T-helper 22 cell (primary cell): ENCODE measurements at places on chromosomes 11 and 22.

DNA sequence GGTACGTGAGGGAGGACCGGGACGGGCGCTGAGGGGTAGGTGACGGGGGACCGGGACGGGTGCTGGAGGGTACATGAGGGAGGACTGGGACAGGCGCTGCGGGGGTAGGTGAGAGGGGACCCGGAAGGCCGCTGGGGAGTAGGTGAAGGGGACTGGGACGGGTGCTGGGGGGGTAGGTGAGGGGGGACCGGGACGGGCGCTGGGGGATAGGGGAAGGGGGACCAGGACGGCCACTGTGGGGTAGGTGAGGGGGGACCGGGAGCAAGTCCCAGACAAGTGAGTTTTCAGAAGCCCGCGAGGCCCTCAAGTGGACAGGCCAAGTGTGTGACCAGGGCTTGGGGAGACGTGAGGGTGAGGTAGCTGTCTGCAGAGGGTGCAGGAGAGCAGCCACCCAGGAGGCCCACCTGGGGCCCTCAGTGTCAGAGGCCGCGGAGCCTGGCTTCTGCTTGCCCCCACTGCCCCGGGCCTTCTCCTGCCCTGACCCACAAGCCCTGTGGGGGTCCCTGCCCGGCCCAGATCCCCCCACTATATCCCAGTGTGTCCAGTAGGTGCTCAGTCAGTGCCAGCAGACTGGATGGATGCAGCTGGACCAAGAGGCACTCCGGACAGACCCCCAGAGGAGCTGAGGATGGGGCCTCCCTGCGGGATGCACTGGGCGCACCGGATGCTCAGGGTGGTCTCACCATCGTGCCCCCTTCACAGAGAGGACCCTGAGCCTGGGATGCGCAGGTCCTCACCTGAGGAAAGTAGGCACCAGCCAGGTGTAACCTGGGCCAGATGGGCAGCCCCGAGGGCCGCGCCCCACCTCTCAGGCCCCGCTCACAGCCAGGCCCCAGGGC lies 44.2 kb upstream of the TH start:
- no peak for DNase-seq

- DNase-seq = no peak
These were observed 78.7 kb upstream of the CCND1 start for GRCh38 chr11:69562302-69562701.

GRCh38 chr11:130085671-130086290 lies 16.1 kb downstream of the APLP2 start:
- DNase-seq = no peak

DNA sequence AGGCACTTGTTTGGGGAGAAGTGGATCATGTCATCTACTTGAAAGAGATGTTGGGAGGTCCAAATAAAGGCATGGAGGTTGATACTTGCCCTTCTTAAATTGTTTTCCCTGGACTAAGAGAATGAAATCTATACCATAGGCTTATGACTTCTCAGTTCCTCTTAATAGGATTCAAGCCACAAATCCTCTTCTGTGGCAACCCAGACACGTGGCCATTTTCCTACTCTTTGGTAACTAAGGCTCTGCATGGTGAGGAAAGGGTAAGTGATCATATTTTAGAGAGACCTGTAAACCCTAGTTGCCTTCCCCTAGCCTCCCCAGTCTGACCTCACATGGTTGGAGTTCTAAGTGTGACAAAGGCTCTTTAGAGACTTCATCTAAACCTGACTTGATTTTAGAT lies 72.9 kb upstream of the CD44 start:
- no peak for DNase-seq

GRCh38 chr22:25997886-25998775 lies 171.1 kb upstream of the SEZ6L start:
- no peak for DNase-seq

GRCh38 chr11:59368238-59369022 lies 9.7 kb downstream of the OR5AN1 start:
- DNase-seq = no peak

- DNase-seq = no peak
These were observed 86.4 kb downstream of the PIWIL4 start for GRCh38 chr11:94653561-94653960.

DNA sequence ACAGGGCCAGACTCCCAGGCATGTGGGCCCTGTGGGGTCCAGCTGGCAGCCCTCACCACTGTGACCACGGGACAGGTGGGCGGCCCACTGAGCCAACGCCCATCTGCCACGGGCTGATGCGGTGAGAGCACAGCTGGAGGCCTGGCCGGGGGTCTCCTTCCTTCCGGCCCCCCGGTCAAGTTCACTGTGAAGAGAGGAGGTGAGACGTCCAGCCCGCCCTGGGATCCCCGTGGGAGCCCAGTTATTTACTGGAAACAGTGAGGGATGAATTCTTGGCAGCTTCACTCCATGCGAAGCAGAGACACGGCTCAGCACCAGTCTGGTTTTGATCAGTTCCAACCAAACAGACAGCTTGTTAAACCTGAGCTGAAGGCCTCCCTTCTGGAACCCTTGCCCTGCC lies 38.7 kb downstream of the WNT11 start:
- DNase-seq = no peak

DNA sequence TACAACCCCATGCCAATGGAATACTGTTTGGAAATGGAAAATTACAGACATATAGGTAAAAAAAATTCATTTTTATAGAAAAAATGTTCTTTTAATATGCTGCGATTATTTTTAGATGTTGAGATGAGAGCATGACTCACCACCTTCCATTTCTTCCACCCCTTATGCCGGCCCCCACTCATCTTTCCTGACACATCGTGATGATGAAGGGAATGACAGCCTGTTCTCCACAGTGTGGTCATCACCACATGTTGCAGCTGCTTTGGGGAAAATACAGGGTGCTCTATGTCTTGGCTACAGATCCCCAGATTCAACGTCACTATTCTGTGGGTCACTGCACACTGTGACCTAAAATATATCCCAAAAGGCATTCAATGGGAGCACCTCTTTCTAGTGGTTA lies 916.2 kb downstream of the METTL15 start:
- no peak for DNase-seq

DNA sequence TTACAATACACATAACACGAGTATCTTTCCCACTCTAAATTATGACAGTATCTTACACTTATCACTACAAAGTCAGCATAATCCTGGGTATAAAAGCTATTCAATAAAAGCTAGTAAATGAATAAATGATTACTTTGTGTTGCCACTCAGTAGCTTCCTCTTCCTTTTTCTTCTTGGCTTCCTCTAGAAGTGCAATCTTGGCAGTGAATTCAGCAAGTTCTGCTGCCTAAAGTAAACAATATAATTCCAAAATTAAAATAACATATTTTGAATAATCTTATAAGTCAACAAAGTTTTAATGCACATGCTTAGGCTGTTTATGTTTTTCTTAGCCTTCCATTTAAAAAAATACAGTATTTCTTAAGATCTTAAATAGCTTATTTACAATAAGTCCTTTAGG lies 60.4 kb downstream of the RDX start:
- DNase-seq = no peak

DNA sequence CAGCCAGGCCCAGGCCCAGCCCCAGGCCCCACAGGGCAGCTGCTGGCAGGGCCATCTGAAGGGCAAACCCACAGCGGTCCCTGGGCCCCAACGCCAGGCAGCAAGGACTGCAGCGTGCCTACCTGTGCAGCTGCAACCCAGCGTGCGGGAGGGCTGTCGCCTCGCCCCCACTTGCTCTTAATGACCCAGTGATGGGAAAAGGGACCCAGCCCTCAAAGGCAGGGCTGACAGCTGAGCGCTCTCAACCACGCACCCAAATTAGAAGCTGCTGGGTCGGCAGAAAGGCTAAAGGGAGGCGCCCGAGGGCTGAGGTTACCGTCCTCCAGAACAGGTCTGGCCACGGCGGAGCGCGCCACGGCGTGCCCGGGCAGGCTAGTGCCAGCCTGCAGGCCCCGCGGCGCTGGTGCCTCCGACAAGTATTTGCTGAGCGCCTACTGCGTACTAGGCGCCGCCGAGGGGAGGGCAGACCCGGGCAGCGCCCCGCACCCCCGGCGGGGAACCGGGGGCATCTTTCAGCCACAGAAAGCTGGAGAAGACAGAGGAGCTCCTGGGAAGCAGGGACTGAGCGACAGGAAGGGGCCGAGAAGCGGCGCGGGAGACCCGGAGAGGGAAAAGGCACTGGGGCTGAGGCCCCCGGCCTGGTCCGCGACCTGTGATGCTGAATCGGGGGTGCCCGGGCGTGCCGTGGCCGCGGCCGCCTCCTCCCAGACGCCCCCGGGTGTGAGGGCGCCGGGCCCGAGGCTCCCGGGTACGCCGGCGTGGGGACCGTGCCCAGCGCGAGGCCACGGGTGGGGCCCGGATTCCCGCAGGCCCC lies 773 bp downstream of the HRAS start:
- no peak for DNase-seq

DNA sequence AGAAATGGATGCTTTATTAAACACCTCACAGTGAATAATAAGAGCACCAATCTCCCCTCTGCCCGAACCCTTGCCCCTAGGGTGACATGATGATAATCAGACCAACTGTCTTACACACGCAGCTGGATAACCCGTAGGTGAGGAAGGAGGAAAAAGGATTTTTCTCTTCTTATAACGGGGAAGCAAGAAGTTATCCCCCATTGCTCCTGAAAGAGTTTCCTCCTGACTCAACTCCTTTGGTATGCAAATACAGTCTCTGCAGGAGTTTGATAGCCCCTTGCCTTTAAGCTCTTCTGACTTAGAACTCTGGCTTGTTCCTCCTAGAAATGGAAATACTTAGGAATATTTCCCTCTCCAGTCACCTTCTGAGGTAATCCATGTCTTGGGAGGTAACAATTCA lies 455.8 kb downstream of the TMEM135 start:
- DNase-seq = no peak

GRCh38 chr22:36156515-36157419 lies 3.8 kb downstream of the APOL3 start:
- DNase-seq = peak; percentile 75

GRCh38 chr22:39384750-39385480 lies 14.7 kb upstream of the TAB1 start:
- no peak for DNase-seq

DNA sequence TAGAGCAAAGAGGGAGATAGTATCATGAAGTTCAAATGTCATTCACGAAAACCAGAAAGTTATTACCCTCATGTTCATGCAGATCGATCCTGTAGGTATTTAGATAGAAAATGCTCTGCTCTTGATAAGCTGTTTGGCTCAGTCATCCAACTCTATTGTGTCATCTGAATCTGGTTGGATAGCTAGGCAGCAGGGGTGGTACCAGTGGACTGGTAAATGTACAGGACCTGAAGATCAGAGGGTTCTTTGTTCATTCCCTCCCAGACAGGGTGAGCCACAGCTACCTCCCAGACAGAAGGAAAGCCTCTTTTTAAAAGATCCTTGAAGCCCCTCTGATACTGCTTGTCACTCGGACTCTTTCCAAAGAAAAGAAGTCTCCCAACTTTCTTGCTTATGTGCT lies 29.8 kb upstream of the DRD2 start:
- DNase-seq = no peak

DNA sequence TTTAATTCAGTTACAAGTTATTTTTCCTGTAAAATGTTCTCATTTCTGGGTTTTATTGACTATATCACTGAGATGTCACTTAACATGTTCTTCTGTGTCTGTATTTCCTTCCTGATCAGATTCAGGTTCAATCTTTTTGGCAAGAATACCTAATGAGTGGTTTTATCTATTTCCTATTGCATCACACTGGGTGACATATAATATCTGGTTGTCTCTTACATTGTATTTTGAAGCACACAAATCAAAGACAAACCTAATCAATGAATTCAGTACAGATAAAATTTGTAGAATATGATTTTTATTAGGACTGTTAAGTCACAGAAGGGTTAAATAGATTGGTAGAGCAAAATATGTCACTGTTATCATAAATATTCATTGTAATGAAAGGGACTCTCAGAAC lies 60.4 kb downstream of the BCL2L13 start:
- DNase-seq = no peak

GRCh38 chr11:35933320-35933871 lies 10.5 kb upstream of the LDLRAD3 start:
- DNase-seq = no peak

DNA sequence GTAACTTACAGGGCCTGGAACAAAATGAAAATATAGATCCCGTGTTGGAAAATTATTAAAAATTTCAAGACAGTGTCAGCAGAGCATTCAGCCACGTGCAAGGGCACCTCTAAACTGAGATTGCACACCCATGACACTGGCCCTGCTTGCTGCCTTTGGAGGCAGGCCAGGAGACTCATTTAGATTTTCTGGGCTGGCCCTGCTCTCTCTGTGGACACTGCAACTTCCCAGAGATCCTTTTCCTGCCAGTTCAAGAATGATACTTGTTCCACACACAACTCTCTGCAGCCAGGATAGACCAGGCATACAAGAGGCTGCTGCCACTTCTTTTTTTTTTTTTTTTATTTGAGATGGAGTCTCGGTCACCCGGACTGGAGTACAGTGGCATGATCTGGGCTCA lies 56.7 kb upstream of the PTPRJ start:
- no peak for DNase-seq

DNA sequence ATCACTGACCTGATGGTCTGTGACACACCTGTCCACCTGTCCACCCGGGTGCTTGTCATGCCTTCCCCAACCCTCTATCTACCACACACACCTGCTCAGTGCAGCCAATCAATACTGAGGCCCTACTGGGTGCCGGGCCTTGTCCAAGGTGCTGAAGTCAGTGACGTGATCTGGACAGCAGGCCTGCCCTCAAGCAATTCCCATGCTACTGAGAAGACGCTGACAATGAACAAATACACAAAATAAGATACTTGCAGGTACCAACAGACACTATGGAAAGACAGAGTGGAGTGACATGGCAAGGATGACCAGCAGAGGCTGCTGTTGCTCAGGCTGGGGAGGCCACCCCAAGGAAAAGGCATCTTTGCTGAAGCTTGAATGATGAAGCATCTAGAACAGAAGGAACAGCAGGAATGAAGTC lies 21.2 kb downstream of the PLAAT3 start:
- no peak for DNase-seq

GRCh38 chr11:120381401-120381800 lies 45.2 kb downstream of the ARHGEF12 start:
- no peak for DNase-seq

DNA sequence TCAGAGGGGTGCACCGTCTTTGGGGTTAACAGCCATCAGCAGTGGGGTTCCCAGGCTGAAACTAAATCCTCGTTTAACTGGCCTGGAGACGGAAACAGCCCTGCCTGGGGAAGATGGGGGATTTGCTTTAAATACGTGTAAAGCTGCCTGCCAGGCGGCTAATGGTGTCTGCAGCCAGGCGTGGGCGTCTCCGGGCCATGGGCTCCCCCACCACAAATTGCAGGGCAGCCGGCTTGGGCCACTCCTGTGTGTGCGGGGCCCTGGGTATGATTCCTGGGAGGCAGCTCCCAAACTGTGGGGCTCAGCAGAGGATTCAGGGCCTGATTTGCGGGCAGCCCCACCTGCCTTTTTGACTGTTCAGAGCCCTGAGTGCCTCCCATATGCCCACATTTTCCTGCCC lies 110.5 kb downstream of the KCNQ1 start:
- DNase-seq = no peak

DNA sequence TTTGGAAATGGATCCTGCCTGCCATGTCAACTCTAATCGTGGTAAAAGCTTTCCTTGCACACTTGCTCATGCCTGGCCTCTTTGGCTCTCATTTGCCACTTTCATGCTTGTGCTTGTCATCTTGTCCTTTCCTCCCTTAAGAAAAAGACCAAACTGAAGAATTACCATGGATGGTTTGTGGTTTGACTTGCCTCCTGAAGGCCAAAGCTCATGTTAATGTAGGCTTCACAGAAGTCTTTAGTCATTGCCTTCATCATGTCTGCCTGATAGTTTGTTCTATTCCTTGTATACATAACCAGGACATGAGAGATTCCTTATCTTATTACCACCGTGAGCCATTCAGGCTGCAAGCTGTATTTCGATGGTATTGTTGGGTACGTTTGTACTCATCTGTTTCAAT lies 17.3 kb downstream of the TEAD1 start:
- no peak for DNase-seq
